Activated CD4-positive, CD25-positive, alpha-beta regulatory T cell (primary cell): ENCODE measurements at places on chromosomes 4 and X.

DNA sequence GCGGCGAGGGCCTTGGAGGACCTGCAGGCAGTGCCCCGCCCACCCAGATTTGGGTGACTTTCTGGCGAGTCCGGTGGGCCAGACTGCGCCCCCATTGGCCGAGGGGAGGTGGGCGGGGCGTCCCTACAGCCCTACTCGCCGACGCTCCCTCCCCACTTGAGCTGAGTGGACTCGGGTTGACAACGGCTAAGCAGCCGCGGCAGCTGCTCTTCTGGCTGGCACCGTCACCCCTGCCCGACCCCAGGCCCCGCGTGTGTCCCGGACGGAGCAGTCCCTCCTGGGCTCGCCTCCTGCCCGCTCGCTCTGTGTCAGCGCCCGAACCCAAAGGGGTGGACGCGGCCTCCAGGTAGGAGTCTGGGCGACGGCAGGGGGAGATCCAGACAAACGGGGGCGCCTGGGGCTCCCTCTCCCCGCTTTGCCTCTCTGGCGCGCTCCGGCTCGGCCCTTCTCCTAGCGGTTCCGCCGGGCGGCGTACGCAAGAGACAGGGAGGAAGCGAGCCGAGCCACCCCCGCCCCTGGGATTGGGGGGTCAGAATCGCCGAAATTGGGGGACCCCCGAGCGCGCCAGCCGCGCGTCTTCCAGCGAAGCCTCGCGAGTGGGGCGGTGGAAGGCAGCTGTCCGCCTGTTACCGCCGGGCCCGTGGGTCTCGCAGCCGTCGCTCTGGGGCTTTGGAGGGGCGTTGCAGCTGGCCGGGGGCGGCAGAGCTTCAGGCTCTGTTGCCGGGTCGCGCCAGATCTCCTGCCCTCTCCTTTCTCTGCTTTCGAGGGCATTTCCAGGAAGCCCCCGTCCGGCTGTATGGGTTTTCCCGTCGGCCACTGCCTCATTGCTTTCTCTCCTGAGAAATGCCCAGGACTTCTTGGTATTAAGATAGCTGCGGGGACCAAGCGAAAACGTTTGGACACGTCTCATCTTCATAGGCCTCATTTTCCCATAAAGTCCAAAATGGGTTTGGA lies 46.3 kb downstream of the STARD8 start:
- no peak for DNase-seq

GRCh38 chrX:135543172-135543571 lies 22.7 kb downstream of the INTS6L start:
- DNase-seq, result no peak

GRCh38 chr4:29310252-29310651 lies 1409.9 kb upstream of the PCDH7 start:
- DNase-seq, result no peak

- no peak for DNase-seq
These were observed 387.9 kb upstream of the RPS6KA3 start for GRCh38 chrX:20654596-20655106.

DNA sequence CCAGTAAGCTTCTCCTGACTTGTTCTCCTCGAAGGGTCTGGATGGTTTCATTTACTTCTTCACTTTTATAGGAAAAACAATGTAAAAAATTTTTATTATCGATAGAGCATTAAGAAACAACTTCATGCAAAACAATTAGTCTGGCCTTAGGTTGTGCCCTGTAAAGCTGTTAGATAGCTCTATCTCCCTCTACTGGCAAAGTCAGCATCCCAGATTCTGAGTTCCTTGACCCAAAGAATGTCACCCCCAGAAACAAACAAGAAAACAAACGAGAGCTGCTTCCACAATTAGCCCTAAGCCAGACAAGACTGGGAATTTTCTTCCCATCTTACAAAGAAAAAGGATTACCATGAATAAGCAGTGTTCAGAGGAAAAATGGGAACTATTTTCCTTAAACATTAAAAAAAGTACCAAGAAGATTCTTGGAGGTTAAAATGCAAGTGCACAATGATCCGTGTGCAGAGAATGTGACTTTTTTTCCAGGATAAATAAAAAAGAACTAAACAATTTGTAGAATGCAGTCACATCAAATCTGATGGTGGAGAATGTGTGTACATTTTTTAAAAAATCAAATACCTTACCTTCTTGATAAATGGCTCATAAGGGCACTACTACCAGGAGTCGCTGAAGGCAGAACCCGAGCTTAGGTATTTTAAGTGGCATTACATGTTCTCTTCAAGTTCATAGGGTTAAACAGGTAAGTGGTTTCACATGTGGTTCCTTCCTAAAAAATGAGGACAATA lies 293.2 kb downstream of the FBXO8 start:
- DNase-seq, result no peak

GRCh38 chr4:8507624-8508023 lies 67.0 kb downstream of the TRMT44 start:
- DNase-seq, result no peak

- DNase-seq, result no peak
These were observed 13.4 kb upstream of the FGD1 start for GRCh38 chrX:54509400-54509799.
